ENCODE measurements at places on chromosomes 7 and 10.

DNA sequence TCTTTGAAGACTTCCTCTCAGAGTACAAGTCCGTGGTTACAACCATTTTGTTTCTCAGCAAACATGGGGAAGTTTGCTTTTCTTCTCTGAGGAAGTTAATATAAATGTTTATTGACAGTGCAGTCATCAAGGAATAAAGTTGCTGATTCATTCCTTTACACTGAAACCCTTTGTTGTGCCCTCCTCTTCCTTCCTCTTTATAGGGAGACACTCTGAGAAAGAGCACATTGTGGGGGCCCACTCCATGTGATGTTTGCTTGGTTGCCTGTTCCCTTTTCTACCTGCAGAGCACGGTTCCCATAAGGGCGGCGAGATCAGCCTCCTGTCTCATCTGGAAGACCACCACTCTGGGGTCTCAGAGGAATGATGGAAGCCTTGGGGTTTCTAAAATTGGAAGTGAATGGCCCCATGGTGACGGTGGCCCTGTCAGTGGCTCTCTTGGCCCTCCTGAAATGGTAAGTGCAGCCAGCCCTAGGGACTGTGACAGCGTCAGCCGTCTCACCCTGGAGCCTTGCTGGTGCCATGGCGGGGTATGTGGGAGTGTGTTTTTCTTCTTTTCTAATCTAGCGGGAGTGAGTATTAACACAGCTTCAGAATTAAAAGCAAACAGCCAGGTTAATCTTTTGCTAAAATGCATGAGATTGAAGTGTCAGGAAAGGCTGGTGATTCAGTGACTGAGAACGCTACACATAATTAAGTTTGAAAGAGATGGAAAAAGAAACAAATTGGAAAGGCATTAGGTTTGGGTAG lies at the start of gene TBXAS1:
Gene TBXAS1 (plus strand): TSS at position 240 of the 750 bp plus-strand sequence. CDS start 127 bp downstream, at position 367.
- no peak for DNase-seq

- DNase-seq: no peak
Observed at GRCh38 chr7:151384352-151384697, 25.5 kb downstream of the WDR86 start.

DNA sequence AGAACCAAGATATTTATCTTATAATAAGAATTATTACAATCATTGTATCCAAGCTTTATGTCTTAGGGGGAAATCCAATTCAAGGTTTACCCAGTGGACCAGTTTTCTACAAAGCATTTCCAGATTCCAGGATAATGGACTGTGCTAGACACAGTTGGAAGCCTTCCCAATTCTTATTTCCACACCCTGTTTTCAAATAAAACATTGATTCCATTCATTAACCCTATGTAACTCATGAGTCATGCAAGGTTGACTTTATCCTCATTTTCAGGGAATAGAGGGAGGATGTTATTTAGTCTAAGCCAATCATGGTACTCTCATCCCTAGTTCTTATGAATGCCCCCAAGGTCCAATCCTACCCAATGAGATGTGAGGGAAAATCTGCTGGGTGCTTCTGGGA lies 145.7 kb downstream of the RNLS start:
- DNase-seq: no peak

- no peak for DNase-seq
Observed at GRCh38 chr10:71279590-71280170, 39.4 kb upstream of the SLC29A3 start.

- DNase-seq: no peak
Observed at GRCh38 chr7:106603346-106603745, 57.6 kb downstream of the CCDC71L start.

DNA sequence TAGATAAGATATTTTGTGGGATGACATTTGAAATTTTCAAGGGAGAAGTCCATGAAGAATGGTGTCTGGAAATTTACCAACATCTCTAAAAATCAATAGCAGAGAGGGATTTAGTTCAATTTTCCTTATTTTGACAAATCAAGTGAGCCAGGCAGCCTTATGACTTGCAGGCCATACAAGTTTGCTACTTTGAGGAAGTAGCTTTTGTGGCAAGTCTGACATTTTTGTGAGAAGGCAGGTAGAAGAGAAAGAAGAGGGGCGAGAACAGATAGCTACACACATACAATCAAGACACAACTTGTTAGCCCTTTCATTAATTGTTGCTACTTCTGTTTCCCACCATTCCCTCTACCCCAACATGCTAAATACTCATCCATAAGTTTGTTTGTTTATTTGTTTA lies 74.5 kb upstream of the OIT3 start:
- no peak for DNase-seq

DNA sequence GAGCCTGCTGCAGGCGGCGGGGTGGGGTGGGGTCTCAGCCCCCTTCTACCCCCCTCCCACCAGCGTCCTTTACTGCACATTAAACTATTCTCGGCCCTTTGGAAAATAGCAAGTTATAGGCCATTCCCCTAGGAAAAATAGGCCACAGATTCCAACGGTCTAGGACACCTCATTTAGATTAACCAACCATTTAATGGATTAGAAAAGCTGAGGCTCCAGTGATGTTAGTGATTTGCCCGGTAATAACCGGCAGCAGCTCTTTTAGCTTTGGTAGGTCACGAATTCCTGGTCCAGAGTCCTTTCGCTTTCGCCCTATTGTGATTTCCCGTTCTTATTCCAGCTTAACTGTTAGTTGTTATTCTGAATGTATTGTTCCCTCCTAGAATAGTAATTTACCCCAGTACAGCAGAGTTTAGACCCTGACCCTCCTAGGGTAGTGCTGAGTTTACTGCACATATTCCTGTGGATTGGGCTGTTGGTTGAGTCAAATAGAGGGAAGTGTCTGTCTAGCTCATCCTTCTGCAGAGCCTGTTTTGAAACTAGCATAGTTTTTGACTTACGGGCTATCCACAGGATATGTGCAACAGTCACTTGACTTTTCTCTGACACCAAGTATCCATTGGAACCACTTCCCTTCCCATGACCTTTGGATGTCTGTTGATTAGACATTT lies 754 bp downstream of the GSTO1 start:
- no peak for DNase-seq
